ENCODE measurements at places on chromosomes 3 and 15.

- peak; percentile 6 for DNase-seq
Observed at GRCh38 chr15:23642413-23643044, 5.1 kb downstream of the MAGEL2 start.

DNA sequence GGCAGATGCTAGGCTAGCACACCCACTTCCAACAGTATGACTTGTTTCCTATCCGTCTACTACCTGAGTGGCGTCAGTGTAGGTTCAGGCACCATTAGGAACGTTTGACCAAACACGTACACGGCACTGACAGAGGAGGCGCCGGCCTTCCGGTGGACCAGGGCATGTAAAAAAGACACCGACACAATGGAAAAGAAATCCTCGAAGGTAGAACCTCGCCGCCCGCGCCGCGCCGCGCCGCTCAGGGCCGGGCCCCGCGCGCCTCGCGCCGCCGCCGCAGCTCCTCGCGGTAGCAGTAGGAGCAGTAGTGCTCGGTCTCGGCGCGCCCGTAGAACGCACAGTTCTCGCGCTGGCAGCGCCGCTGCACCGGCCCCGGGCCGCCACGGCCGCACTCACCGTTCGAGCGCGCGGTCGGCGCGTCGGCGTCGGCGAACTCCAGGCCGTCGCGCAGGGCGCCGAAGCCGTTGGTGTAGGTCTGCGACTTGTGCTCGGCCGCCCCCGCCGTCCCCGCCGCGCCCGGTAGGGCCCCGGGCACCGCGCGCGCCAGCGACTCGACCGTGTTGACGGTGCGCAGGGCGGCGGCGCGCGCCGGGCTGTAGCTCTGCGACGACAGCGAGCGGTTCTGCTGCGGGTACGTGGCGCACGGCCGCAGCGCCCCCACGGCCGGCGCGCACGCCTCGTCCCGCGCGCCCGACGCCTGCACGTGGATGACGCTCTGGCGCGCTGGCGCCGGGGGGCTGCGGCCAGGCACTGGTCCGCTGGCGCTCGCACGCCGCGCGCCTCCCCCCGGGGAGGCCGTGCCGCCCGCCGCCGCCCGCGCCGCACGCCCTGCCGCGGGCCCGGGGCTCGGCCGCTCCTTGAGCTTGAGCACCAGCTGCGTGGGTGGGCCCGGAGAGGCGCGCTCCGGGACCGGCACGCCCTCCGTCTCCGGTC is 156.7 kb downstream of the KLF13 start:
- no peak for DNase-seq

- no peak for DNase-seq
Observed at GRCh38 chr3:82462977-82463376, 701.5 kb upstream of the GBE1 start.

DNA sequence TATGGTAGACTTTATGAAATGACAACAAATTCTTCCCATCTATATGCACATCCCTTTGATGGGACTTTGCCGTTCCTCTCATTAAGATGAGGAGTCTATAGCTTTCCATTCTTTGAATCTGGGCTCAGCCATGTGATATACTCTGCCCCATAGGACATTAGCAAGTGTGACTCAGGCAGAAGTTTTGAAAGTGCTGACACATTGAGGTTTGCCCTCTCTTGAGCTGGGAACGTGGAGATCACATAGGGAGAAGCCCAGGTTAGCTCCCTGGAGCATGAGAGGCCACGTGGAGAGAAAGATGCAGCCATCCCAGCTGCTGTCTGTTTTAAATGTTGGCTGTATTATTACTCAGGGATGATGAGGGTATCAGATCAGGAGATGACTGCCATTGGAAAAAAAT is 67.7 kb upstream of the OXTR start:
- no peak for DNase-seq

DNA sequence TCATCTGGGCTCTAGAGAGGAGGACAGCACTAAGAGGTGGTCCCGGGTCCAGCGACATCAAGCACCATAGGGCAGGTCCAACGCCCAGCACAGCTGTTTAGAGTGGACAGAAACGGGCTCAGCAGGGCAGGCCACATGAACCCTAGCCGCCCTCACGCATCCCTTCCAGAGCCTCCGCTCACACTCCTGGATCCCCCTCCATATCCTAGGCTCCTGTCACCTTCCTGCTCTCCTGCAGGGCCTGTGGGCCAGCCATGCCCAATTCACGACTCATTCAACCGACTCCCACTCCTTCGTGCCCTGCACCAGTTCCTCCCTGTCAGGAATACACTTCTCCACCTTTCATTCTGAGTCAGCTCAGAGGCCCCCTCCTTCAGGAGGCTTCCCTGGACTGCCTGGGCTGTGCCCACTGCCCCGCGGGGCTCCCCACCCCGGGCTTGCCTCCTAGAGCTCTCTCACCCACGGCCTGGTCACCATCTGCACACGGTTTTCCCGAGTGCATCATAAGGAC is 90.2 kb downstream of the LINGO1 start:
- DNase-seq = no peak

- no peak for DNase-seq
Observed at GRCh38 chr3:160378331-160379109, 20.5 kb downstream of the IFT80 start.

DNA sequence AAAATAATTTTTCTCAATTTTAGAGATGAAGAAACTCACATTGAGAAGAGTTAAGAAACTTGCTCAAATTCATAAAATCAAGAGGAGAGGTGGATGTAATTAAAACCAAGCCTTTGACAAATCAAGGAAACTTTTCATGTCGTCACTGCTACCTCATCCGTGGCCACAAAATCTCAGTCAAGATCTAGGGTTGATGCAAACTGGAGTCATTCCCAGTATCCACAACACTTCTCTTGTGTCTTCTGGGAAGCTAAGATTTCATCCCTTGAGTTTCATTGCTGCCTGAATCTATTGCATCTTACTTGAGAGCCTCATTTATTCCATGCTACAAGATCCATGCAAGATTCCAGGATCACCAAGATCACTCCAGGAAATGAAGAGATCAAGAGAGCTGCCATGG is 5.4 kb upstream of the FBN1 start:
- no peak for DNase-seq
